Skeletal muscle cell (primary cell): ENCODE measurements at places on chromosomes 7 and 10.

- no peak for DNase-seq
Observed at GRCh38 chr7:48183965-48184364, 12.7 kb downstream of the ABCA13 start.

GRCh38 chr7:41882256-41882655, 179.4 kb upstream of the INHBA start:
- no peak for DNase-seq

DNA sequence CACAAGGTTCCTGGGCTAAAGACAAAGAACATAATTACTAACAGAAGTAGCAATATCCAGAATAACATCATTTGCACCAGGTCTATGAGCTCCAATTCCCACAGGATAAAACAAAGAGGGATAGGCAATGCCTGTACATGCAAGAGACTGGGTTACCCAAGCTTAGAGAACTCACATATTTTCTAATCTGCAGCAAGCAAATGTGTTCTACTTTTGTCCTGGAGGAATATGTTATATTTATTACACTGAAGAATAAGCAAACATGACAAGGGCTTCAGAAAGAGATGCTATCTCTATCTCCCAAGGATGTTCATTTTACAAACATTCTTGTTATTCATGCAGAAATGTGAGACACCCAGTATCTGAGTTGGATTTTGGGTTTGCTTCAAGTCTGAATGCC, 118.6 kb downstream of the MDFIC start:
- DNase-seq, result no peak

DNA sequence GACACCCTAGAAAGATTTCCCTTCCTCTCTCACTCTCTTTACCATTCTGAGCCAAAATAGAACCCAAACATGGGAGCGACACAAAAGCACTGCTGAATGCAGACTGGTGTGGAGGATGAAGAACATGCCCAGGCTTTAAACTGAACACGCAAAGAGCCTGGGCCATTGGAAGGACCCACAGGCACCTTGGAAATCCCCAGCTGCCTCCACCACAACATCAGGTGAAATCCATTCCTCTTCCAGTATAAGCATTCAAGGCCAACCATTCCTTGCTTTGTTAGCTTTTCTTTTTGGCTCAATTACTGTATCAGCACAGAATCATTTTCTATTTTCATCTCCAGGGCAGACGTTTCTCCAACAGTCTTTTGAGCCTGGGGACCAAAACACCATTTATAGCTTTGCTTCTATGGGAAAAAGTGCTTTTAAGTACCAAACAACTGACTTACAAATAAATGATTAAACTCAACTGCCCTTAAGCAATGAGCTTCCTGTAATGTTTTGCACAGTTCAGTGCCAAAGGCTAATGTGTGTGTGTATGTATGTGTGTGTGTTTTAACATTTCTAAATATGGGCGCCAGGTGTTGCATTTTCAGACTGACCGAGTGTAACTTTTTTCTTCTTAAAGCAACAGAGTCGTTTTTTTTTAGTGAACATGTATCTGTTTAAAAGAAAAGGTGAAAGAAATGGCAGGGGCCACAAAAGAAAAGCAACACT, 16.2 kb upstream of the BLNK start:
- no peak for DNase-seq

DNA sequence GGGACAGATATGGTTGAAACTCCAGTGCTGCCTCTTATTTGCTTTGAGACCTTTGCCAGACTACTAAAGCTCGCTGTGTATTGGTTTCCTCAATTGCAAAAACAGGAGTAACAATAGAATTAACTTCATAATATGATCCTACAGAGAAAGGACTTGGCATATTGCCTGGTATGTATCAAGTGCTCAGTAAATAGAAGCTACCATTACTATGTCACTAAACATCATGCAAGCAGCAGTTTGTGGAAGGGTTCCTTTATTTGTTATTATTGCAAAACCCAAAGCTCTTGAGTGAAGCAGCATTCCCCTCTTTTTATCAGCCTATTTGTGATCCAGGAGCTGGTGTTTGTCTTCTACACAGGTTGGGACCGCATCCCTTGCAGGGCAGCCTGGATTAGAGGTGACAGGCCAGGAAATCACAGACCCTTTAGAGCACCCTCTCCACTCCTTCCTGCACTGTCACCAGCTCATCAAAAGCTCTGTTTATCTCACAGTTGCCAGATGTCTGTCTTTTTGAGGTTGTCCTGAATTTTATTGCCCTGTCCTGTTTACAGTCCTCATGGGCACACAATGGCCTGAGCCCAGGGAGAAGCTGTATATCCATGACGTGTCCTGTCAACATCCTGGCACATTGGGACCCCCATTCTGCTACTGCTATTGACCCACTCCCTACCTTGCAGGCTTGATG, 121.5 kb downstream of the SNX10 start:
- no peak for DNase-seq

DNA sequence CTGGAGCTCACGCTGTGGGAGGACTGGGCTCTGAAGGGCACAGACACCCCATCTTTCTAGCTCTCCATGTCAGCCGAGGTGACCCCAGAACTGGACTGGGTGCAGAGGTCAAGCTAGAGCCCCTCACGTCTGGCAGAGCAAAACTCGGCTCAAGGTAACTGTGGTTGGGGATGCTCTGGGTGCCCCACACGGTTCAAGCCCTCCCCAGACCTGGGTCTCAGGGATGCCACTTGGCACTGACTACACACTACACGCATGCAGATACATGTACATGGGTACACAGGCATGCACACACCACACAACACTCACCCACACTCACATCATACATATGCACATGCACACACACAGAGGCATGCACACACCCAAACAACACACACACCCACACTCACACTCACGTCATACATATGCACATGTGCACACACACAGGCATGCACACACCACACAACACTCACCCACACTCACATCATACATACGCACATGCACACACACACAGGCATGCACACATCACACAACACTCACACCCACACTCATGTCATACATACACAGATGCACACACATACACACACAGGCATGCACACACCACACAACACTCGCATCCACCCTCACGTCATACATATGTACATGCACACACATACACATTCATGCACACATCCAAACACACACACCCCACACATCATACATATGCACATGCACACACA, 219.3 kb downstream of the DNAJB6 start:
- DNase-seq, result no peak

DNA sequence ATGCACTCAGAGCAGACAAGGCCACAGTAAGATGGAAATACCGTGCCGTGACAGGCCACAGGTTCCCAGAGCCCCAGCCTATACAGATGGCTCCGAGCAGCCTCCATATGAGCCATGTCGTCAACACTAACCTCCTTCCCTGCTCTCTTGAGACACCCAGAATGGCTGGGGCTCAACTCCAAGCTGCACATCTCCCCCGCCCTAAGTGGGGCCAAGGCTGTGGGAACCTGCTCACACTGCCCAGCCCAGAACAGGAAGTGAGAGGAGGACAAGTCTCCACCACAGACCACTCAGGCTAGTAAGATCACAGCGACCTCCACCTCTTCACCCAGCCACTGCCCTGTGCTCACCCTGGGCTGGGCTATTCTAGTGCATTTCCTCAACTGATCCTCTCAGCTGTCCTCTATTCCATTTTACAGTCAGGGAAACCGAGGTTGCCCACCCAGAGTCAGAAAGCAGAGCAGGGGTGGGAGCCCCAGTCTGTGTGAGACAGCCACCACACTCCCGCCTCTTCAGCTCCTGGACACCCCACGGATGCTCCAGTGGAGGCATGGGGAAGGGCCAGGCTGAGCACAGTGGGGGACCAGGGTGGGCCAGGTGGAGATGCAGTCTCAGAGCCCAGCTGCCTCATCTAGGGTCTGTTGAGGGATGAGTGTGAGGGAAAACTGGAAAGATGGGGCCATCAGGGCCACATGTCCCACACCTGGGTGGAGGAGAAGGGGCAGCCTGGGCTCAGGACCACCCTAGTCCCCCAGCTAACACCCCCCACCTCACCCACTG, 11.6 kb downstream of the GRID1 start:
- no peak for DNase-seq

DNA sequence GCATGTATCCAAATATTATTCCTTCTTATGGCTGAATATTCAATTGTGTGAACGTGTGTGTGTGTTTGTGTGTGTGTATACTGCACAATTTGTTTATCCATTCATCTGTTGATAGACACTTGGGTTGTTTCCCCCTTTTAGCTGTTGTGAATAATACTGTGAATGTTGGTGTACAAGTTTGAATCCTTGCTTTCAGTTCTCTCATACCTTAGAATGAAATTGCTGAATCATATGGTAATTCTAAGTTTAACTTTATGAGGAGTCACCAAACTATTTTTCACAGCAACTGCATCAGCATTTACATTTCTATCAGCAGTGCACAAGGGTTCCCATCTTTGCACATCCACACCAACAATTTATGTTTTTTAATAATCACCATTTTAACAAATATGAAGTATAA, 86.9 kb upstream of the GATAD1 start:
- no peak for DNase-seq

GRCh38 chr7:158520825-158521224, 66.8 kb downstream of the PTPRN2 start:
- DNase-seq, result no peak

DNA sequence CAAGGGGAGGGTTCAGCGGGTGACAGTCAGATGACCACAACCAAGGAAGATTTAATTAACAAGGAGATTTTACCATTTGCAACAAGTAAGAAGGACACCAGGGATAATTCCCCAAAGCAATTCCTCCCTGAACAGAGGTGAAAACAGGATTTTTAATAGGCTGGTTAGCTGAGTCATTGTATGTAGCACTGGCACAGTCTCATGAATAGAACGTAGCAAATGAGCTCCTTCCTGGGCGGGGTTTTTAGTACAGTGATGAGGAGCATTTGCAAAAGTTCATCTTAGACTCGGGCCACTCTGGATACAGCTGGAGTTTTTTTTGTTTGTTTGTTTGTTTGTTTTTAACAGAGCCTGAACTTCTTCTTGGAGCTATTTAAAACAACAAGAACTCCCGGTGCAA, 39.0 kb downstream of the TAC1 start:
- DNase-seq, result no peak

DNA sequence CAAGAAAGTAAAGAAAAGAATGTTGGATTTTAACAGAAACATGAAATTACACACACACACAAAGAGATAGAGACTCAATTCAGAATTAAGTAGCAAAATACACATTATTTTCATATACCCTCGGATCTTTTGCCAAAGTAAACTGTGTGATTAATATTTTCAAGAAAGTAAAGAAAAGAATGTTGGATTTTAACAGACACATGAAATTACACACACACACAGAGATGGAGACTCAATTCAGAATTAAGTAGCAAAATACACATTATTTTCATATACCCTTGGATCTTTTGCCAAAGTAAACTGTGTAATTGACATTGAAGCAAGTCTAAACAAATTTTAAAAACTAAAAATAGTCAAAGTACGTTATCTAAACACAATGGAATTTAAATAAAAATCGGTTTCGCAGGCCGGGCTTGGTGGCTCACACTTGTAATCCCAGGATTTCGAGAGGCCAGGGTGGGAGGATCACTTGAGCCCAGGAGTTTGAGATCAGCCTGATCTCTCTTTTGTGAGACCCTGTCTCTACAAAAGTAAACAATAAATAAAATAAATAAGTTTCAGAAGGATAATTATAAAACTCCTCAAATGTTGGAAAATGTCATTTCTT, 337.3 kb upstream of the MAGI2 start:
- DNase-seq, result no peak

- DNase-seq, result no peak
Observed at GRCh38 chr7:127761196-127761595, 109.2 kb downstream of the SND1 start.

DNA sequence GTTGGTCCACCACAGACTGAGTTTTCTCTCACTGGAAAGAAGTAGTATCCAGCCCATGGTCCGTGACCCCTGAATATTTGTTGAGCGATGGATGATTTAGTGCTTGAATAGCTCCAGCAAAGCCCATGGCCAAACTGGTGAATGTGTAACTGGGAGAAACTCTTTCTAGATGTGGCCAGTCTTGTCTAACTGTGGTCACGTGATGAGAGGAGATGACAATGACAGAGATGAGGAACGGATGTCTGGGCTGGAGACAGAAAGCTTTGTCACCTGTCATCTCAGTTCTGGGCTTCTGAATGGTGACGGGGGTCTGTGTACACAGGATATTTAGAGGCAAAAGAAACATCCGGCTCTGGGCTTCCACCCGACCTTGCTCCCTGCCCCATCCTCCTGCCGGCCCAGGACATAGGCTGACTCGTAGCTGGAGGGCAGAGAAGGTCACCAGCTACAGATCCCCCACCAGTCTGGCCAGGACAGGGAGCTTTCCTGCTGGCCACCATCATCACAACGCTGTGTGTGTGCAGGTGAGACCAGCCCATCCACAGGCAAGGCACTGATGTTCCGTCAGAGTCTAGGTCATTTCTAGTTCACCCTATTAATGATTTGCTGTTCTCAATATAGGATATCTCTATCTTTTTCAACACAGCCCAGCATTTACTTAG, 152.5 kb upstream of the TNS3 start:
- DNase-seq, result no peak

GRCh38 chr7:105178177-105178576, 164.2 kb downstream of the KMT2E start:
- no peak for DNase-seq

DNA sequence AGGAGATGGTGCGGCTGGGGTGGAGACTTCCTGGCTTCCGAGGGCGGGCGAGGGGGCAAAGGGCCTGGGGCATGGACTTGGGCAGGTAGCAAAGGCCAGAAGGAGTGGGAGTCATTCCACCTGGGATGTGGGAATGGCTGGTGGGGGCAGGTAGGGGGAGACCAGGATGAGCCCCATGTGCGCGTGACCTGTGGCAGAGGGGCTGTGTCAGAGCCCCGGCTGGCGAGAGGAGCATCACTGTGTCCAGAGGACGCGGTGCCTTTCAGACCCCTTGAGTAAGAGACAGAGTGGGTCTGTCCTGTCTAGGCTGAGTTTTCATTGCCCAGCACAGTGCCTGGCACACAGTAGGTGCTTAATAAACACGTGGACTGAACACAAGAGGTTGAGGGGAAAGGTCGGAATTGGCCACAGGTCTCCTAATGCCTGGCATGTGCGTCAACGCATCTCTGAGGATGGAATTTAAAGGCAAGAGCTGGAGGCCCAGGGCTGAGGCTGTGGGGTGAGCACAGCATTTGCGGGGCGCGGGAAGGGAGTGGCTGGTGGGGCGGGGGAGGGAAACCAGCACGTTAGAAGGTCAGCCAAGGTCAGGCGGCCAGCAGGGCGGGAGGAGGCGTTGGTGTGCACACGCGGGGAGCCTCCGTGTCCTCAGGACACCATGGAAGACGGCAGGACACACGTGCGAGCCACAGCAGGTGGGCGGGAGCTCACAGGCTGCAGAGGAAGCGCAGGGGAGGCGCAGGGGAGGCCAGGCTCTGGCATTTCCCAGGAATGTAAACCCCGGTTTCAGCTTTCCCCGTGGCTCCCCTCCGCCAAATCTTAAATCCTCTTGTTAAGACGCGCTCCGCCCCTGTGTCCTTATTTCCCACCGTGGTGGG, 51.8 kb downstream of the CUX1 start:
- DNase-seq, result no peak

DNA sequence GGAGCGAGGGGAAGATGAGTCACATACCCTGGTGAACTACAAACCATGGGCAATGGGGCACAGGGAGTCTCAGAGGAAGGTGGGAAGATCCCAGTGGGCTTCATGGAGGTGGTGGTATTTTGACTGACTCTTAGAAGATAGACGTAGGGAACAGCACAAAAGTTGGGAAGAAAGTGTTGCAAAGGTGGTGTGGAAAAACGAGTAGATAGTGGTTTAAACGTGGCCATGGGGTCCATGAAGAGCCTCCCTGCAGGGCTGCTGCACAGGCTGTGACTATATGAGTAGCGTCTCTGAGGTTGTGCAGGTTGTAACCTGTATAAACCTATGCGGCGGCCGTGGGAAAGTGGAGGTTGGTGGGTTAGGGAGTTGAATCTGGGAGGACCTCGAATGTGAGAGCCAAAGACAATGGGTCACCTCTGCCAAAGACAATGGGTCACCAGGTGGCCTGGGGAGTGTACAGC, 13.8 kb downstream of the LZTS2 start:
- DNase-seq, result no peak
